IMR-90 (cell line): ENCODE measurements at places on chromosomes 12 and 14. TPM values are rescaled to one million over a fixed set of nuclear protein-coding genes. Genes with fewer than 3 reads are reported as not detected.

- no peak for DNase-seq
- H3K4me1 ChIP-seq, result peaks cover 3% of the 10 kb centered on the region; the same call in 1 of the 2 replicates
- no peaks in the 10 kb centered on the region for H3K27me3 ChIP-seq
- H3K27ac ChIP-seq, result no peak overlapping the region
- H3K36me3 ChIP-seq, result peaks cover 17% of the 10 kb centered on the region
- no peak overlapping the region for H3K4me3 ChIP-seq
Observed at GRCh38 chr14:64520699-64521098, 16.1 kb downstream of the ZBTB1 start.

DNA sequence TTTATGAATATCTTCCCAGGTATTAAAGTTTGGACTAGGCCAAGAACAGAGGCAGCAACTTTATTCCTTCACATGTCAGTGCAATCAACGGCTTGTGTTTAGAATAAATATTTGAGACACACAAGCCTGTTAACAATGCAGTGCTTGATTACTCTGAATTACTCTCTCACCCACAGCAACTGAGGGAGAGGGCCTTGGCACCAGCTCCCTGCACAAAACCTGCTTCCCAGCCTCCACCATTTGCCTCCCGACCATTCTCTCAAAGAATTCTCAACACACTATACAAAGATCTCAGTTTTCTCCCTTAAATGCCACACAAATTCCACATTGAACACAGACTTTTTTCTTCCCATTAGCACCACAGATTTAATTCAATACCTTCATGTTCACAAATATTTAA, 77.0 kb downstream of the STON2 start:
- no peaks in the 10 kb centered on the region for H3K36me3 ChIP-seq
- no peak overlapping the region for H3K4me3 ChIP-seq
- no peak for DNase-seq
- H3K4me1 ChIP-seq, result no peaks in the 10 kb centered on the region

The HOTAIR gene
- polyA plus RNA-seq, result not detected in 2 replicates

- H3K27ac ChIP-seq, result peak overlapping the region; percentile 76
- peaks cover 7% of the 10 kb centered on the region for H3K4me1 ChIP-seq
- H3K36me3 ChIP-seq, result peaks cover 25% of the 10 kb centered on the region
Observed at GRCh38 chr12:55818140-55818728, 393 bp downstream of the ORMDL2 start.

The SCN8A gene
- 6.1 and 6.9 TPM in 2 replicates for polyA plus RNA-seq

DNA sequence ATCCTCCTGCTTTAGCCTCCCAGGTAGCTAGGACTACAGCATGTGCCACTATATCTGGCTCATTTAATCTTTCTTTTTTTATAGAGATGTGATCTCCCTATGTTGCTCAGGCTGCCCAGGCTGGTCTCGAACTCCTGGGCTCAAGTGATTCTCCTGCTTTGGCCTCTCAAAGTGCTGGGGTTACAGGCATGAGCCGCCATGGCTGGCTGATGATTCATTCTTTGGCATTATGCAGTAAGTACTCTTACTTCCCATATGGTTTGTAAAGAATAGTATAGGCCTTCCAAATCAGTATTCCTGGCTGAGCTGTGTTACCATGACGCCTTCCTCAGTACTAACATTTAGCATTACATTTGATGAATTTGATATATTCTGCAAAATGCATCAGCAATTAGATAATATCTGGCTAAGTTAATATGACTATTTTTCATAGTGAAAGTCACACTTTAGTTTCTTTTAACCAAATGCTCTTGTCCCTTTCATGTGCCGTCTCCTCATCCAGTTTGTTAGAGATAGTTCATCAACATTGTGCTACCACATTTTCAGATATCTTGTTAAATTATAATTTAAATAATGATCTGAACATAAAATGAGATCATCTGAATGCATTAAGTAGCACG, 3.2 kb upstream of the MIA2 start:
- H3K27ac ChIP-seq, result no peak overlapping the region
- DNase-seq, result peak; percentile 42
- H3K36me3 ChIP-seq, result no peaks in the 10 kb centered on the region
- no peaks in the 10 kb centered on the region for H3K27me3 ChIP-seq
- H3K4me3 ChIP-seq, result no peak overlapping the region
- peaks cover 1% of the 10 kb centered on the region; the same call in 1 of the 2 replicates for H3K4me1 ChIP-seq

DNA sequence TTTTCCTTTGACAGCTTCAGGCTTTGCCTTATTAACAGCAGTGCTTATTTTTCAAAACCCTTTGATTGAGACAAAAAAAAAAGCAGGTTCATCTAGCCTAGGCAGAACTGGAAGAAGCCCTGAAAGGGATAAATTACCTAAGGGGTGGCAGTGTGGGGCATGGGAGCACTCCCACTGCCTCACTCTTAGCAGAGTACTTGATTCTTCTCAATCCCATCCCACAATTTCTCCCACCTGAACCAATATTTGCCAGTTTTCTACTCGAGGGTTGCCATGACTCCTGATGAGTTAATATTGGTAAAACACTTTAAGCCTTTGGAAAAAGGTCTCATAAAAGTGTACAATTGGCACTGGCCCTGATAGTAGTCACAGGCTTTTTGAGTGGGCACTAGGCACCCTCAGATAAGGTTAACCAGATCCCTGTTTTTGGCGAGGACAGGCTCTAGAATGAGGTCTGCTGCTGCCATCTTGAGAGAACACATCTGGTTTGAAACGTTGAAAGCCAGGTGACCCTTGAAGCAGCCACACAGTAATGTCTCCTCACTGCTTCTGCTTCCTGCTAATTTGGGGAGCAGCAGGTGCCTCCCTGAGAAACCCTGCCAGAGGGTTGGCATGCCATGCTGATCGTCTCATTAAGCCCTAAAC, 320.0 kb downstream of the RAD51B start:
- DNase-seq, result no peak
- no peak overlapping the region for H3K4me3 ChIP-seq
- peak overlapping the region; percentile 20 for H3K27ac ChIP-seq
- H3K27me3 ChIP-seq, result no peaks in the 10 kb centered on the region
- peaks cover 18% of the 10 kb centered on the region for H3K4me1 ChIP-seq
- no peaks in the 10 kb centered on the region for H3K36me3 ChIP-seq

GRCh38 chr12:96985515-96986362, 78.7 kb downstream of the NEDD1 start:
- peaks cover 10% of the 10 kb centered on the region for H3K27me3 ChIP-seq
- H3K27ac ChIP-seq, result no peak overlapping the region
- no peak for DNase-seq
- H3K4me1 ChIP-seq, result no peaks in the 10 kb centered on the region
- no peaks in the 10 kb centered on the region for H3K36me3 ChIP-seq

The ZNF385A gene
- 2.5 and 2.9 TPM in 2 replicates for polyA plus RNA-seq

The RNASE1 gene
- polyA plus RNA-seq, result not detected in 2 replicates

DNA sequence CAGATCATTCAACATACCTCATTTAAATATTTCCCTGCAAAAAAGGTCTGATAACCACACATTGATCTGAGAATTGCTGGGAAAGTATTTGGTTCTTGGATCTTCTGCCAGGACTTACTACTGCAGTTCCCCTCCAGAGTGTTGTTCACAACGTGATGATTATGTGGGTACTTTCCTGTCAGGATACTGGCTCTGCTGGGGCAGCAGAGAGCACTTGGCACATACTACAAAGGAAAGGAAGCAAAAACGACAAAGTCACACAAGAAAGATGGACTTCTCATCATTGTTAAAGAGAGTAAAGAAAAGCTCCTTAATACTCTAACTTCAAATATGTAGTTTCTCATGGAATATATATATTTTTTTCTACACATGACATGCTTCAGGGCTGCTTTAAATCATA, 11.5 kb downstream of the GNS start:
- peaks cover 4% of the 10 kb centered on the region; the same call in 1 of the 2 replicates for H3K4me1 ChIP-seq
- no peak overlapping the region for H3K4me3 ChIP-seq
- DNase-seq, result no peak
- no peak overlapping the region for H3K27ac ChIP-seq
- H3K36me3 ChIP-seq, result peaks cover 19% of the 10 kb centered on the region
- H3K27me3 ChIP-seq, result no peaks in the 10 kb centered on the region

DNA sequence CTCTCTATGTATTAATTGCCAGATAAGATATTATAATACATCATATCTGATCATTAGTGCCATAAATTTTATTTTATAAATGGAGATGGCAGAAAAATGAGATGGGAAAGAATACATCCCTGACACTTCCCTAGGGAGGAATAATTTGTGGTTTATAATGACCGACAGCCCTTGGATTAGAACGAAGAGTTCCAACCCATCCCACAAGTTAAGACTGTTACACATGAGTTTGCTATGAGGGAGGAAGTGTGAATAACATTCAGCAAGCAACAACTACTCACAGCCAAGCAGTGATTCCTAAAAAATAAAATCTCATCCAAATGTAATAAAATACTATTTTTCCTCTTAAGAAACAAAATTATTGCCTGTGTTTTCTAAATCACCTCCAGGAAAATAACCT, 299.0 kb downstream of the CCDC91 start:
- DNase-seq, result peak; percentile 13
- H3K36me3 ChIP-seq, result no peaks in the 10 kb centered on the region
- H3K4me3 ChIP-seq, result no peak overlapping the region
- H3K27me3 ChIP-seq, result no peaks in the 10 kb centered on the region

- no peak overlapping the region for H3K4me3 ChIP-seq
- H3K4me1 ChIP-seq, result peaks cover 3% of the 10 kb centered on the region; the same call in 1 of the 2 replicates
- no peaks in the 10 kb centered on the region for H3K27me3 ChIP-seq
- no peaks in the 10 kb centered on the region for H3K36me3 ChIP-seq
- H3K27ac ChIP-seq, result no peak overlapping the region
Observed at GRCh38 chr12:108578813-108579212, 16.4 kb downstream of the ISCU start.
